Stimulated activated CD8-positive, alpha-beta memory T cell treated with anti-CD3 and anti-CD28 coated beads, Interleukin-7, amount 100 ng/mL, for 1 hour (primary cell): ENCODE measurements at places on chromosomes 6 and 20.

GRCh38 chr6:56541030-56541600 is 101.6 kb downstream of the DST start:
- no peak for DNase-seq

GRCh38 chr6:74137911-74138310 is 441.9 kb downstream of the CD109 start:
- DNase-seq = no peak

DNA sequence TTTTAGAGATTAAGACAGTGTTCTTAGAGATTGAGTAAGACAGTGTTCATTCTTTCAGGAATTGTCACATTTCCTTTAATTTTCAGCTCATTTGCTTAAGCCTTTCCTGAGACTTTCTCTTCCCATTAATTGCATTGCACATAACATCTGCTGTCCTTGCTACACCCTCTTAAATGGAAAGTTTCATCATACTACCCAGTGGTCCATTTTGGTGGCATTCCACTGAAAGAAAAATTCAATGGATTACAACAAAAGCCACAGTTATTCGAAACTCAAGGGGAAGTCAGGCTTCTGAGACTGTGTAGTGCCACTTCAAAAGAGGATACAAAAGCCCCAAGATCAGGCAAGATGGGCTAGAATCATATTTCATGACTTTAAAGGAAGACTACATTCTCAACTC is 64.0 kb downstream of the RSPO3 start:
- DNase-seq = no peak

GRCh38 chr6:24186349-24186748 is 60.3 kb downstream of the NRSN1 start:
- no peak for DNase-seq

DNA sequence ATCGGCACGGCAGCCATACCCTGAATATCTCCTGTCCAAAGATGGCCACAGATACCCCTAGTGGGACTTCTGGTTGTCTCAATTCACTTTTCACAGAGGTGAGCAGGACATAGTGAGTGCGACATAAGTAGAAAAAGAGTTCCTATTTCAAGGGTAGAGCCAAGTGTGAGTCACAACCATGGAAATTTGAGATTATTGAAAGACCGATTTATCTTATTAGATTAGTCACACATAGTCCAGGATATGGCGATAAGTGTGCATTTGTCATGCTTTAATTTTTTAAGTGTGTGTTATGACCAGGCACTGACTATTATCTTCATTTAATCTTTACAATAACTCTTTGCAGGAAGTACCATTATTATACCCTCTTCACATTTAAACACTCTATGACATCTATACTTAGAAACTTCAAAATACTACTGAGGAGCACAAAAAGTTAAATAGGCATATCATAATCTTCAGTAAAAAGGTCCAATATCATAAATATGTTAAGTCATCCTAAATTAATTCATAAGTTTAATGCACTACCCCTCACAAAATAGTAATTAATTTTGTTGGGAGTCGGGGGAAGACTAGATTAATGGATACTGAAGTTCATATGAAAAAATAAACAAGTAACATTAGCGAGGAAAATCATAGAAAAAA is 13.4 kb upstream of the TNFAIP3 start:
- no peak for DNase-seq

DNA sequence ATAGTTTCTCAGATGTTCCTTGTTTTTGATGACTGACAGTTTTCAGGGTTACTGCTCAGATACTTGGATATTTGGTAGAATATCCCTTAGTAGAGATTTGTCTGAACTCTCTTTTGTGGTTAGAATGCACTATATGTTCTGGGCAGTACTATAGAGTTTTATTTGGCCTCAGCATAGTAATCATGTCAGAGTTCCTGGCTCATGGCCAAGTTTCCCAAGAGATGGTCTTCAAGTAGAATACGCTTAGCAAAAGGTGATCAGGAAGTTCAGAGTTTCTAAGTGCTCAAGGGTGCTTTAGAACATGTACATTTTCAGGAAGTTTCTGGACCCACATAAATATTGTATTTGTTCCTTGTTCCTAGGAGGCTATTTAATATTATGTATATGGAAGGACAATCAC is 1209.7 kb upstream of the GJE1 start:
- DNase-seq = no peak
